ENCODE measurements at places on chromosomes 12 and 14.

DNA sequence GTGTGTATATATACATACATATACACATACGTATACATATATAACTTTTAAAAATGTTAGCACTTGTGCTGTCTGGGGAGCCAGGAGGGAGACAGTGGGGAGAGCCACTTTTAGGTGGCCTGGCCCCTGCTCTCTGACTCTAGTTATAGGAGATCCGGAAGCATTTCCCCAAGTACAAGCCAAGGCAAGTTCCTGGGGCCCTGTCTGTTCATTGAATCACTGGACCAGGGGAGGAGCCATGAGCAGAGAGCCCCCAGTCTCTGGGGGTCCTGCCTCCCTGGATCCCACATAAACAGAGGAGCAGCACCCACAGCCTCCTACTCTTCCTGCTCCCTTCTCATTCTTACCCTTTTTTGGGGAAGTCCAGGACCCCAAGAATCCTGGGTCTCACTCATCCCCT, 45.4 kb upstream of the TMED10 start:
- DNase-seq = no peak

DNA sequence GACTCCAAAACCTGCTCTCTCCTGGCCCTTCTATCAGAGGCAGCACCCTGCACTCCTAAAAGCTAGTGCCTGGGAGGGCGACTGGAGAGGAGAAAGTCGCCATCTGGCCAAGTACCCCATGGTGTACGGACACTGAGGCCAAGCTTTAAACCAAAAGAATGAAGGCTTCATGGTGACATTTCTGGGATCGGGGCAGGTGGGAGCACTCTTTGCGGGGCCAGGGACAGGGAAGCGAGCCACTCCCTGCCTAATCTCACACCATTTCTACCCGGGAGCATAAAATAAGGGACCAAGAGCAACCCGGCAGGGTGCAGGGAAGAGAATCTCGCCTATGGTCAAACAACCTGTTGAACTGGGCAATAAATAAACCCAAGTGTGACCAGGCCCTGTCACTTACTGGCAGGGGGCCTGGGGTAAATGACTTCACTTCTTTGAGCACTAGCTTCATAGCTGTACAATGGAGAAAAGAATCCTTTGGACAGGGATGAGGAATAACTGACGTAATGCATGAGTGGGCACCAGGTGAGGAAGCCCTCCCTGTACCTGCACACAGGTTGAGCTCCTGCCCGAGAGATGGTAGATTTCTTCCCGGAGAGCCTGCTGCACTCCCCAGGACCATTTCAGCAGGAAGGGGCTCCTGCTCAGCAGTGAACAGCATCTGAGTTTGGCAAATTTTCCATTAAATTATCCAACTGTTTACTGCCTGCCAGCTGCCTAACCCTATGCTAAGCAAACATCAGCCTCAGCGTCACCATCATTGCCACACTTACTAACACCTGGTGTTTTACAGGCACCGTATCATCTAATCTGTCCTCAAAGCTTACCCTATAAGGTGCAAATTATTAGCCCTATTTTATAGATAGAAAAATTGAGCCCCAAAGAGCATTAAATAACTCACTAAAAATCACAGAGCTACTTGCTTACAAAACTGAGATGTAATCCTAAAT, 2.0 kb downstream of the SERPINA1 start:
- no peak for DNase-seq

- DNase-seq = no peak
Observed at GRCh38 chr14:94640721-94641631, 28.8 kb downstream of the SERPINA3 start.

- DNase-seq = peak; percentile 20
Observed at GRCh38 chr12:62308201-62308600, 48.0 kb downstream of the USP15 start.

DNA sequence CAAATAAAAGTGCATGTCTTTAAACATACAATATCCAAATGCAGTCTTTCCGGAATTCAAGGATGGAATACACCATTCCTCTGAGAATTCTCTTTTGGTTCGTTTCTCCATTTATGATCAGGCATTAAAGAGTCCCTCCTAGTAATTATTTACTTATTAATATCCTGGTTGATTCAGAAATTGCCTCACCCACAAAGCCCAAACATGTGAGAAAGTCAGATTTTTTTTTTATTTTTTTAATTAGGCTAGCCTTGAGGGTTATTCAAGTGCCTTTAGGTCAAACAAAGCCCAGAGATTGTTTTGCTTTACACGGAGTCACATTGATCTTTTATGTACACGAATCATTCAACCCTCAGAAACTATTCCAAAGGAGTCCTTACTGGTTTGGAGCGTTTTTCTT, 6.4 kb upstream of the TSPAN8 start:
- DNase-seq = no peak

GRCh38 chr12:110289044-110289710, 8.1 kb downstream of the ATP2A2 start:
- no peak for DNase-seq

DNA sequence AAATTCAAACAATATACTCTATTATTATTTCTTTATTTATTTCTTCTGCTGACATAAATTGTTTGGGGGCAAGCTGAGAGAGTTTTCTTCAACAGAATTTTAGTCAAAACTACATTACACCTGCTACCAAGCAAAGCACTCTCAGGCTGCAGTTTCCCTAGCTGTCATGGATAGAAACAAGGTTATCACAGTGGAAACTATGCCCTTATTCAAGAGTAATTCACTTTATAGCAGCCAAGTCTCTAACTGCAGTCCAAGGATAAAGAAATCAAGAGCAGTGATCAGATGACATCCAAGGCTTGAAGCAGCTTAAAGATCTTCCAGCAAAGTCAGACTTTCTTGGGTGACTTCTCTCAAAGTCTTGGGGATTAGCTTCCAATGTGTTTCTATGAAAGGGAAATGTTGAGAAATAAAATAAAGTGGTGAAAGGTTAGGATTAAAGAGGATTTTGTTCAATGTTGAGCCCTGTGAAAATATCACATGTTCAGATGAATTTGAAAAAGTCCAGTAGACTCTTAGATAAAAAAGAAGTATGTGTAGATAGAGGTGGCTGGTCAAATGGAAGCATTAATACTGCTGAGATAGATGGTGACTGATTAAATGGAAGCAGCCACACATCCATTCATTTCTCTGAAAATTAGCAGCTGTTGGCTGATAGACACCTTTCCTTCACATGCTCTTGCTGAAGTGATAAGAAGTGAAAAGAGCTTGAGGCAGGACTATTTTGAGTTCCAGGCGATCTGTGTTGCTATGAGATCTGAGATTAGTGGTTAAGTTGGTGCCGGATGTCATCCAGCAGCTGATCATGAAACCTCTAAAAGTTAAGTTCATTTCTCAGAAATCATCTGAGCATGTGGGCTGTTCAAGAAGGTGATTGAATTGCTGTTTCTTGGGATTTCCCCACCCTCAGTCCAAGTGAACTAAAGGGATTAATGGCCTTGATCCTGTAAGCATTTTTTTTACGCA, 257.8 kb upstream of the BTG1 start:
- DNase-seq = peak; percentile 73

Data from MV-4-11 (cell line).